ENCODE measurements at places on chromosomes 12 and 14.

GRCh38 chr12:89864411-89864810, 155.8 kb upstream of the ATP2B1 start:
- DNase-seq: no peak

- no peak for DNase-seq
Observed at GRCh38 chr12:10645910-10646309, 27.9 kb downstream of the STYK1 start.

DNA sequence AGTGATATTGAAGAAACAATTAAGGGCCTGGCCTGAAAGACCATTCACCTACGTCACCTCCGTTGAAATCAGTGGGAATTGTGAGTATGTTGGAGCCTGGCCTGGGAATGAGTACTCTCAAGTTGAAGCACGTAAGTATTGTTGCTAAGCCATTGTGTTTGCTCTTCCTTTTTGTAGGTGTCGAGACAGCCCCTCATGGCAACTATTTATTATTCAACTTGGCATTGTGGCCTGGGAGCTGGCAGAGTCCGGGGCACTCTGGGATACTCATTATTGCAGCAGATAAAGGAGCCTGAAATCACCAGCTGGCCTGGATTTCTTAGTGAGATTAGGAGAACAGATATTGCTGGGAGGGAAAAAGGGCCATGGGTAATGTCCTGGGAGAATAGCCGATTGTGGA, 147.4 kb downstream of the C12orf75 start:
- no peak for DNase-seq

- no peak for DNase-seq
Observed at GRCh38 chr12:99911081-99911480, 73.7 kb downstream of the ANKS1B start.

- no peak for DNase-seq
Observed at GRCh38 chr12:15334225-15334624, 11.9 kb downstream of the PTPRO start.

DNA sequence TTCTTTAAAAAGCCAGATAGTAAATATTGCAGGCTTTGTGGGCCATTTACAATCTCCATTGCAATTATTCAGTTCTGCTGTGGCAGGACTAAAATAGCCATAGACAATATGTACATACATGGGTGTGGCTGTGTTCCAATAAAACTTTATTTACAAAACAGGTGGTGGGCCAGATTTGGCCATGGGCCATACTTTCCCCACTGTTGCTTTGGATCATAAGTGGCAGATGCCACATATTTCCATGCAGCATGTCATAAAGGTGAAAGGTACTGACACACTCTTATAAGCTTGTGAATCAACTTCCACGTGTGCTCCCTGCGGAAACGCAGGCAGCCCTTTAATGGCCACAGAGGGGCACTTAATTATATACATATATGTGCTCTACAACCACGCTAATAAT, 244.4 kb upstream of the FOXN3 start:
- no peak for DNase-seq

- no peak for DNase-seq
Observed at GRCh38 chr12:83843541-83843940, 1069.1 kb downstream of the SLC6A15 start.

DNA sequence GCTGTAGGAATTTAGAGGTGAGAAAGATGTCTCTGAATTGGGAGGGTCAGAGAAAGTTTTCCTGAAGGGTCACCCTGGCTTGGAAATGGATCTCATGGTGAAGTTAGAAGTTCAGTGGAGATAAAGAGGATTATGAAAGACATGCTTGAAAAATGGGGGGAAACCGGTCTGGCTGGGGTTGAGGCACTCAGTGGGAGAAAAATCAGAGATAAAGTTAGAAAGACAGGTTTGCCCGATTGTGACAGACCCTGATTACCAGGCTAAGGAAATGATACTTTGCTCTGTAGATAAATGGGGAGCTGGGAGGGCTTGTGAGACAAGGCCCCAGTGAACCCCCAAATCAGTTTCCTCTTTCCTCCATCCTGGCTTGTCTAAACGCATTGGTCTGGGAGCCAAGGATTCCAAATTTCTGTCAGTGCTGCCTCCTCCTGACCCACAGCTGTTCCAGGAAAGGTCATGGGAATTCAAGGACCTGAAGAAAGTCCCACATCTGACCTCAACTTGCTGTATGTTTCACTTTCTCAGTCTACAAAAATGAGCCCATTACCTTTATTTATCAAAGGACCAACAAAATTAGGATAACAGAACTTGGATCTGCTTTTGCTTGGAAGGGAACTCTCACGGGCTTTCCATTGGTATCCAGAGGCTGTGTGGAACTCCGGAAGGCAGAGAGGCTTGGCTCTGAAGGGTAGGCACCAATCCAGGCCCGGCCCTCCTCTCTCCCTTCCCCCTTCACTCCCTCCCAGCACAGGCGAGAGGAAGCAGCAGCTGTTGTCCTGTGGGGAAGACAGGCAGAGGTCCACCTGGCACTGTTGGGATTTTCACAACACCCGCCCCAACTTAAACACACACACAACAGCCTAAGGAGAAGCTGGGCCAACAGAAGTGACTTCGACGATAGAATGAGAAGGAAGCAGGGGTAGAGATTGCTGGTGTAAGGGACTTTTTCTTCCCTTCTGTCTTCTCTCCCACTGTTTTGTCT, 3.4 kb upstream of the RNASE7 start:
- no peak for DNase-seq

DNA sequence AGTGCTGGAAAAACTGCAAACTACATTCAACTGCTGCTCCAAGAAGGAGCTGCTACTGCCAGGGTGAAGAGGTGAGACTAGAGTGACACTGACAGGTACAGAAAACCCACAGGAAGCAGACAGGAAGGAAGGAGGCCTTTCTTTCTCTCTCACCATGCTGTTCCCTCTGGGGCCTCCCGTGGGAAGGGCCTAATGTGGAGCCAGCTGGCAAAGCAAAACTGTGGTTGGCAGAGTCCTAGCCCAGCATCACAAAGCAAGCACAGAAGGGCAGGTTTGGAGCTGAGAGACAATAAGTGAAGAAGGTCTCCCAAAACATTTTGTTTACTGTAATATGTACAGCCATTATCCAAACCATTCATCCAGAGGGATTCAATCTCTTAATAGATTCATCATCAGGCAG, 122.5 kb upstream of the MAX start:
- DNase-seq: no peak

GRCh38 chr14:63438065-63438757, 105.0 kb downstream of the PPP2R5E start:
- DNase-seq: peak; percentile 50

GRCh38 chr14:55180434-55180833, 11.0 kb downstream of the DLGAP5 start:
- DNase-seq: no peak

- no peak for DNase-seq
Observed at GRCh38 chr12:53530061-53530460, 22.8 kb upstream of the NPFF start.
